T-helper 2 cell (primary cell): ENCODE measurements at places on chromosomes 4 and X.

GRCh38 chr4:123291329-123291728, 105.3 kb upstream of the SPRY1 start:
- no peak for DNase-seq

DNA sequence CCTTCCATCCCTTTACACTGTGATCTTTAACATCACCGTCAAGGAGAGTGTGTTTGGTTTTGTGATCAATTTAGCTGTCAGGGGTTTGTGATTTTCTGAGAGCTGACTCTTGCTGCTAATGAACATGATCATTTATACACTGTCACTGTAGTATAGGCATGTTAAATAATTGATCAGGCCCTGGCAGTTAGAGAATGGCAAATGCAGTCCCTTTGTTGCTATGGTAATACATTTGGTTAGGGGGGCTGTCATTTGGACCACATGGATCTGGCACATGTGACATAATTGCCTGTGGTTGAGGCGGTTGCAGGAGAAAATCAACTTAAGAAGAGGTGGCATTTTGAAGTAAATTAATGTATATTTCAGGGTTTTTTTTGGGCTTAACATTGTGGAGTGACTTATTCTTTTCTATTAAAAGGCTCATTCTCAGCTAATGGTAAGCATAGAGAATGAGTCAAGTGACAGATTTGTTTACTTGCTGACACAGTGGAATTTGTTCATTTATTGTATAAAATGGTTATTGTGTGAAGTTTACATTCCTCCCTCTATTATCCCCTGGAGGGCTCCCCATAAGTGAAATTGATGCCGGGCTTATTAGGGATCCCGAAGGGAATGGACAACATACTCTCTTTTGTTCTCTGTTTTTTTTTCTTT, 114.0 kb downstream of the FHIP1A start:
- no peak for DNase-seq

GRCh38 chr4:41512596-41512995, 25.4 kb upstream of the LIMCH1 start:
- no peak for DNase-seq

- no peak for DNase-seq
These were observed 21.7 kb upstream of the KIAA0232 start for GRCh38 chr4:6760865-6761264.

DNA sequence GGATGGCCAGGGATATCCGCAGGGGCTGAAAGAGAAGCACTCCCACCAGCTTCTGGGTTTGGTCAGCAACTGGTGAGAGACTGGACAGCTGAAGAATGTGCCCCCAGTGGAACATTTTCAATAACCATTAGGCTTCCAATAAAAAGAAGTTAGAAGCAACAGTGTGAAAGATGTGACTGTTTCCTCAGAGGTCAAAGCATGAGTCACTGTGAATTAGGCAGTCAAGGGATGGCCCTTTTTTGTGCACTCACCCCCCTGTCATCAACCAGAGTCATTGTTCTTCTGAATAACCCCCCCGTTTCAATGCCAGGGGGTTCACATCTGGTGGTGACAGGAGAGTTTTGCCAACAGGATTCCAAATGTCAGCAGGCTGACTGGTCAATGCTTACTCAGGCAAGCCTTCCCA, 74.6 kb upstream of the SH3RF1 start:
- no peak for DNase-seq

DNA sequence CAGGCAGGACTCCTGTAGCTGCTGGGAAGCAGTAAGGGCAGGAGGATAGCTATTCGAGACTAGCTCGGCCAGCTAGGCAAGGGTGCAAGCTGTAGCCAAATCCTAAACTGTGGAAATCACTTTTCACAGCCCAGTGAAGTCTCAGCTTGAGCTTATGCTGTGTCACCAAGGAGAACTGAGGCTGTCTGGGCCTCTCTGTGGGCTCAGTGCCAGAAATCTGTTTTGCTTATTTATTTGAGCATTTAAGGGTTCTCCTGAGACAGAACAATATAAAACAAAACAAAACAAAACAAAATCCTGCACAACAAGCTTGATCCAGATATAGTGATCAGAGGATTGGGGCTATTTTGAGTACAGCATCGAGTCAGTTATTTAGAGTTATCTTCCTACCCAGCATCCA, 97.5 kb downstream of the FANCB start:
- DNase-seq, result no peak

GRCh38 chrX:100625985-100626491, 10.6 kb downstream of the TSPAN6 start:
- DNase-seq, result no peak

DNA sequence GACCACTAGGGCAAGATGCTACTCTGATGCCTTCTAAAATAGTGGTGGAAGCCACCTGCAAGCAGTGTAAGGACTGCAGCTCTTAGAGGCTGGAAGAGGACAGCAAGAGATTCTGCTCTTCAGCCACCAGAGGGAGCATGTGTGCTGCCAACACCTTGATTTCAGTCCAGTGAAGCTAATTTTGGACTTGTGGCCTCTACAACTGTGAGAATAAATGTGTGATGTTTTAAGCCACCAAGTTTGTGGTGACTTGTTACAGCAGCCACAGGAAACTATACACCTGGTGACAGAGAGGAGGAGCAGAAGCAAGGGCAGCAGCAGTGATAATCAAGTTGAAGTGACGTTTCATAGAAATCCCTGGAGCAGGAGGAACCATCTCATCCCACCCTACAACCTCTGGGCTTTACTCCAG, 55.9 kb downstream of the FGFBP1 start:
- peak; percentile 21 for DNase-seq

DNA sequence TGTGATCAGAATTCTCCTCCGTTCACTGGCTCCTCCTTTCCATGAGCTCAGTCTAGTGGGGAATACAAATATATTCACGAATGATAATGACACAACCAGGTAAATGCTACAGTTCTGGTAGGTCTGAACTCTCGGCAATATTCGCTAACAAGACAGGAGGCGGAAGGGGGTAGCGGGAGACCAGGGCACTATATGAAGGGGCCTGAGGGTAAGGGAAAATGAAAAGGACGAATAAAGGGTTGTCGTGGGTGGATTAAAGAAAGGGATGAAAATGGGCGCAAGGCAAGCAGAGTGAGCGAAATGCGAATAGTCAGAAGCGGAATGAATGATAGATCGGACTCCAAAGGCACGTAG, 743 bp downstream of the NKAP start:
- DNase-seq, result no peak
